ENCODE measurements at places on chromosomes 3 and 15.
A peak's percentile ranks its signal among the peaks of the same experiment; 100 is the strongest.

DNA sequence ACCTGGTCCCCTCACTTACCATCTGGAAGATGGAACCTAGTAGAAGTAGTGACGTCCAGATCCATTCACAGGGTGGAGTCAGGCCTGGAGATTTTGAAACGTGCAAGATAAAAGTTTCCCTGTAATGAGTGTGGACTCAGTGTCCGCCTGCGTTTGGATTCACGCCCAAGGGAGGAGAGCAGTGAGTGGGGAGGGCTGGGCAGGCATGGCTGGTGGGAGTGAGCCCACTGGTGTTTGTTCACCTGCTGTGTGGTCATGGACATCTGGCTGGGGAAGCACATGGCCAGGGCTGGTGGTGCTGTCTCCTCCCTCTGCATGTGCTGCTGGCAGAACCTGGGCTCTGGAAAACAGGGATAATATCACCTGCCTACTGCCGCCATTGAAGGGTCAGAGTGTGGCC lies 37.0 kb downstream of the RLBP1 start:
- DNase-seq = no peak

DNA sequence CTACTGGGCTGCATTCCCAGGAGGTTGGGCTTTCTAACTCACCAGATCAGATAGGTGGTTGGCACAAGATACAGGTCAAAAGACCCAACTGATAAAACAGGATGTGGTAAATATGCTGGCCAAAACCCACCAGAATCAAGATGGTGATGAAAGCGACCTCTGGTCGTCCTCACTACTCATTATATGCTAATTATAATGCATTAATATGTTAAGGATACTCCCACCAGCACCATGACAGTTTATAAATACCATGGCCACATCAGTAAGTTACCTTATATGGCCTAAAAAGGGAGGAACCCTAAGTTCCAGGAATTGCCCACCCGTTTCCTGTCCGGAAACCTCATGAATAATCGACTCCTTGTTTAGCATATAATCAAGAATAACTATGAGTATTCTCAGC lies 31.6 kb downstream of the CFAP44 start:
- no peak for DNase-seq

- DNase-seq = peak; percentile 2
These were observed 67.2 kb downstream of the EFHB start for GRCh38 chr3:19866751-19867347.

GRCh38 chr15:52008359-52008697 lies 10.7 kb upstream of the MAPK6 start:
- no peak for DNase-seq

GRCh38 chr3:14491396-14492190 lies 48.5 kb downstream of the GRIP2 start:
- no peak for DNase-seq

GRCh38 chr15:63344731-63345390 lies 36.8 kb downstream of the CA12 start:
- no peak for DNase-seq

DNA sequence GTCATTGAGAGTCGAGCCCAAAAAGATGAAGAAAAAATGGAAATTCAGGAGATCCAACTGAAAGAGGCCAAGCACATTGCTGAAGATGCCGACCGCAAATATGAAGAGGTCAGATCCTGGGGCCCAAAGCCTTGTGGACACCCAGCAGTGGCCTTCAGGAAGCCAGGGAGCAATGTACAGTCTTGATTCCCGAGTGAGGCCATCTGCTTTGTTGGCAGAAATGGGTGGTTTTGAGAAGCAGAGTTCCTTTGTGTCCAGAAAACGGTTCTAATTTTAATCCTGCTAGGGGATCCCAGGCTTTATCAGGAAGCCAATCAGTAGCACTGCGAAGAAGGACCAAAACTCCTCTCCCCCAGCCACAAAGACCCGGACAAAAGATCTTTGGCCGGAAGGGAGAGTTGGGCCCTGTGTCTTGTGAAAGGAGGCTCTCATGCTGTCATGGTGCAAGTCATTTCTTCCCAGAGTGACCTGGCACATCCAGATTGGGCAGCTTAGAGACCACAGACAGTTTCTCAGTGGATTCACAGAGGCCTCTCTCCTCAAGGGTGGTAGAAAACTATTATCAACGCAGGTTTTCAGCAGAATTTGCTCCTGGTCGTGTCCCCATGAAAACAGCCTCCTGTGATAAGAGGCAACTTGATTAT lies 17.1 kb downstream of the TPM1 start:
- no peak for DNase-seq

DNA sequence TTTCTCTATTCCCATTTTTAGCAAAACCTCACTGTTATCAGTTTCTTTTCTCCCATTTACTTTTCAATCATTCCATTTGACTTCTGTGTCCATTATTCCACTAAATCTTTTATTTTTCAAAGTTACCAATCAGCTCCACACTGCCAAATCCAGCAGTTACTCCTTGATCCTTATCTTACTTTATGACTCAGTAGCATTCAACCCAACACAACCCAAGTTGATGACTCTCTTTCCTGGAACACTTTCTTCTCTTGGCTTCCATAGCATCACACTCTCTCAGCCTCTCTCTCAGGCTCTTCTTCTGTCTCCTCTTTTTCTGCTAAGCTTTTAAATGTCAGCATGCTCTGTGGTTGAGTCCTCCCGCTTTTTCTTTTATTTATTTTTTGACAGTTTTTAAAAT lies 36.3 kb downstream of the RASGRP1 start:
- no peak for DNase-seq

- no peak for DNase-seq
These were observed 414.6 kb downstream of the FOXP1 start for GRCh38 chr3:71168880-71169411.

DNA sequence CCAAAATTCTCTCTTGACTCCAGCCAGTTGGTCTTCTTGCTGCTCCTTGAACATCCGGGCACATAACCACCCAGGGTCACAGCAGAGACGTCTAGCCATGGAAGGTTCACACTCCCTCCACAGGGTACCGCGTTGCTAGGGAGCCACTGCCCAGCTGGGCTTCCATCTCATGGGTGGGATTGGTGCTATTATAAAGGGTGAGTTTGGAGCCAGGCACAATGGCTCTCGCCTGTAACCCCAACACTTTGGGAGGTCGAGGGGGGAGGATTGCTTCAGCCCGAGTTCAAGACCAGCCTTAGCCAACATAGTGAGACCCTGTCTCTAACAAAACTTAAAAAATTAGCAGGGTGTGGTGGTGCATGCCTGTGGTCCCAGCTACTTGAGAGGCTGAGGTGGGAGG lies 17.5 kb upstream of the SKOR1 start:
- no peak for DNase-seq

- no peak for DNase-seq
These were observed 4.9 kb downstream of the NMNAT3 start for GRCh38 chr3:139672884-139673283.

- no peak for DNase-seq
These were observed 16.3 kb upstream of the TRPM7 start for GRCh38 chr15:50702762-50703334.

DNA sequence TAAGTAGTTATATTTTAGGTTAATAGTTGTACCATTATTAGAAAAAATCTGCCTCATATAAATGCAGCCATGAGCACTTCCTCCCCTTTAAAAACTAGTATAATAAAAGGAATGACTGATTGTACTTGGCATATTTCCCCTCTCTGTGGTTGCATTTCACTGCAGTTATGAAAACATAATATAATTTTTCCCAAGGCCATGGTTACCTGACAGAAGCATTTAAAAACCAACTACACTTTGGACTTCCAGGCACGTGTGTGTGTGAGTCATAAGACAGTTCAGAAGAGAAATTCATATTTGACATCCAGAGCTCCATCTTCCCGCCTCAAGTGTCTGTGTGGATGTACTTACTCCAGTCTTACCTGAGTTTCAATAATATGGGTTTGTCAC lies 828.2 kb upstream of the CFAP20DC start:
- DNase-seq = no peak

GRCh38 chr3:80492162-80492561 lies 724.4 kb upstream of the ROBO1 start:
- DNase-seq = no peak

- no peak for DNase-seq
These were observed 152.6 kb downstream of the LPP start for GRCh38 chr3:188306435-188307005.

DNA sequence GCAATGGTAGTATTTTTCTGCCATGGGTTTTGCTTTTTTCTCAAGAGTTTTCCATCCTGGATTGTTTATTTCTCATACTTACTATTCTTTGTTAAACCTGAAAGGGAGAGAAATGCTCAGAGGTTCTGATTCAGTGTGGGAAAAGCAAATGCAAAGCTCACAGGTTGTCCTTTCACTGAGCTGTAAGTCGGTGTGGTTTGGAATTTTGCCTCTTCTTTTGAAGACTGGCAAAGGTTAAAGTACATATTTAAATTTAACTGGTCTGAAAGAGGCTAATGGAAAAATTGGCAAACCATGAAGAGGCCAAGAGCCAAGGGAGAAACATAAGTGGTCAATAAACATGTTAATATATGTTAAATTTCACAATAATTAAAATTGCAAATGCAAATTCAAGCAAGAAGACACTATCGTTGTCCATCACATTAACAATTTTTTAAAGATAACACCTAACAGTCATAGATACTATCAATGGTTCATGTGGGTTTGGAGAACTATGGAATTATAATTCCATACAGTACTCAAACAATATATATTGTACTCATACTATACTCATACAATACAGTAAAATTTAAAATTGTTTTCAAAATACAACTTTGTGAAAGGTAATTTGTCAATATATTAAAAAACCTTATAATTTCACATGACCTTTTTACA lies 246.8 kb upstream of the STT3B start:
- DNase-seq = no peak

DNA sequence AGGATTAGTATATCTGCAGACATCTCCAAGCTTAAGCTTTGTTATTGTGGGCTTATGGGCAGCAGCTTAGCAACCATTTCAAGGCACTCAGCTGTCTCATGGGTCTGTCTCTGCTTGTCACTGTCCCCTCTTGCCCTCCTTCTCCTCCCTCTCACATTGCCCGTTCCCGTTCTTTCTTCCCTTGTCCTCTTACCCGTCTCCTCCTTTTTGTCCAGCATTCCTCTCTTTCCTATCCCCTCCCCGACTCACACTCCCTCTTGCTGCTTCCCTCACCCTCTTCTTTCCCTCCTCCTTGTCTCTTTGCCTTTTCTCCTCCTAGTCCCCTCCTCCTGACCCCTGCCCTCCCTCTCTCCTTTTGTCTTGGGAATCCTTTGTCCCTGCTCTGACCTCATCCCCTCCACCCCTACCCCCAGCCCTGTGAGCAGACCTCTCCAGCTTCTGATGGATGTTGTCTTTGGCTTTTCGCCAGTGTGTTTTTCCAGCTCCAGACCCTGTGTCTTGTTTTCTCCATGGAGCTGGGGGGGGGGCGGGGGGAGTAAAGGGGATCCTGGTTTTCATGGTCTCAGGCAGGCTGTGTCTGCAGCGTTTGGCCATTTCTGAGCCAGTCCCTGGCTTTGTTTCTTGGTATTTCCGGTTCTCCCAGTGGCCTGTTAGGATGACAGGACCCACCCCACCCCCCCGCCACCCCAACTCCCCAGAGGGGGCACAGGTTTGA lies 47.9 kb upstream of the TRAK1 start:
- no peak for DNase-seq

DNA sequence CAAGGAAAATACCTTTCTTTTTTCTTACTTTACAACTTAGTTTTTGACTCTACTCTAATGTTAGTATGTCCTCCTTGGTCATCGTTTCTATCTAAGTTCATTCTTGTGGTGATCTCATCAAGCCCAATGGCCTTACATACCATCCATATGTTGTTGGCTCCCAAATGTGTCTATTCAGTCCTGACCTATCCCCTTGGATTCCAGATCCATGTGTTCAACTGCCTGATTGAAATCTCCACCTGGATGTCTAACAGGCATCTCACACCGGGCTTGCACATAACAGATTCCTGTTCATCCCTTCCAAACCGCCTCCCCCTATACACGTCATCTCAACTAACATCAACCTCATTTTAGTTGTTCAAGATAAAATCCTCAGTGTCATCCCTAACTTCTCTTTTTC lies 382.6 kb downstream of the SOX2 start:
- DNase-seq = no peak

GRCh38 chr3:145519398-145520047 lies 641.5 kb downstream of the PLOD2 start:
- DNase-seq = no peak

DNA sequence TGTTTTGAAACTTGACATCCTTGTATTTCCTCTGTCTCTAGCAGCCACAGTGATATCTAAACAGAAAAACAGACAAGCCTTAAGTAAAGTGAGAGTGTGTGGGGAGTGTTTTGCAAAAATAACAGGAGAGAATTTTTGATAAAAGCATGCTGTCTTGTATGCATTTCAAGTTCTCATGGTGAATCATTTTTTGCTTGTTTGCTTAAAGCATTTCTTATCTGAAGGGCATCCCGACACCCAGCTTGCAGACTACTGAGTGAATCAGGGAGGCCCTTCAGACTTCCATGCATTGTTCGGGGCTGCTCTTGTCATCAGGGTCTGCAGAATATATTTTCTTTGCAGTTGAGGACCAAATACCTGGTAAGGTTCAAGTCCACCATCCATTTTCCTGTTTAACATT lies 8.5 kb downstream of the CGNL1 start:
- no peak for DNase-seq

DNA sequence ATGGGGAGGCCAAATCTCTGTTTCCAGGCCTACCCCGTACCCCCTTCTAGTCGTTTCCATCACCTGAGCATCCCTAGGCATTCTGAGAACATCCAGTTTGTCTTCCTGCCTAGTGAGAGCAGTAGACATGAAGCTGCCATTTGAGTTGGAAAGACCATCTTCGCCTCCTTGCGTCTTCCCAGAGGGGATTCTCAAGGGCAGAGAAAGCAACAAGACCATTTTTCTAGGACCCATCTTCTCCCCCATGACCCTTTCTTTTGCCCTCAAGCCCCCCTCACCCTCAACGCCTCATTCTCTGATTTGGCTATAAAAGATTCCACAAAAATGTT lies 148.7 kb upstream of the BHLHE40 start:
- no peak for DNase-seq

- DNase-seq = no peak
These were observed 278.0 kb downstream of the FOXP1 start for GRCh38 chr3:71305231-71306206.

GRCh38 chr3:71138410-71138809 lies 445.1 kb downstream of the FOXP1 start:
- no peak for DNase-seq

DNA sequence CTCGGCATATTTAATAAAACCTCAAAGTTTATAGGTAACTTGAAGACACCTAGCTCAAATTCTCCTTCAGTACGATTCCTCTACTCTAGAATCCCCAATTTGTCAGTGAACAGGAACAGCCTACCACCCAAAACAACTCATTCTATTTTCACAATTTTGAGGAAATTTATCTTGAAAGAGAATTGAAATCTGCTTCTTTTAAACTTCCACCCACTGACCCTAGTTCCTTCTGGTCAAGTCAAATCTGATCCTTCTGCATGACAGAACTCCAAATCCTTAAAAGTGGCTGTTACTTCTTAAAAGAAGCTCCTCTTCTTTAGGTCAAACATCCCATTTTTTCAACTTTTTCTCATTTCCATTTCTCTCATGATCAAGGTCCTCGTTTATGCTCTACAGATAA lies 4.4 kb downstream of the GABPB1 start:
- DNase-seq = no peak
